ENCODE measurements at places on chromosomes 7 and 10.

- no peak for DNase-seq
Observed at GRCh38 chr10:102010961-102011360, 45.0 kb downstream of the ARMH3 start.

DNA sequence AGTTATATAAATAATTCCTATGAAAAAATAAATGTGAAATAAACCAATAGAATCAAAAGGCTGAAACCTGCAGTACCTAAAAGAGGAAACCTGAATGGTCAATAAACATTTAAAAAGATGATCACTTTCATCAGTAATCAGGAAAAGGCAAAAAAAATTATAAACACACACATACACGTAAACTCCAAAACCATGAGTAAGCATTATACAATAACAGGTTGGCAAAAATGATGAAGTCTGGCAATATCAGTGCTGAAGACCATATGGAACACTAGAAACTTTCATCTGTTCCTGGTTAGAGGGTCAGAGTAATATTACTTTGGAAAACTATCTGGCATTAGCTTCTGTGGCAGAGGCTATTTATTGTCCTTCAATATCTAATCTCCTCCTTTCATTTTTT lies 38.5 kb downstream of the PTF1A start:
- DNase-seq: no peak

DNA sequence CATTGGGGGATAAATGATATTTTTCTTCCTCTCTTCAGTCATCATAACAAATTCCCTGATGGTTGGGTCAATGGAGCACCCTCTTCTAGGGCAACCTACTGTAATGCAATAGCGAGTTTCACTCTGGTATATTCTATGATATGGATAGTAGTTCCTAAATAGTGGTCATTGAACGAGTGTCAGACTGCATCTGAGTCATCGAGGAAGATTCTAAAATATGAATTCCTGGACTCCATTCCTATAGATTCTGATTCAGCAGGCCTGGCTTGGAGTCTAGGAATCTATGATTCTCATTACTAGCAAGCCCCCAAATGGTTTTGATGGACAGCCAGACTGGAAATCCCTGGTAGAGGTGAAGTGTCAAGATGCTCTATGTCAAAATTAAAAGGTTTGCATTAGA lies 254.5 kb downstream of the BUB3 start:
- DNase-seq: no peak

DNA sequence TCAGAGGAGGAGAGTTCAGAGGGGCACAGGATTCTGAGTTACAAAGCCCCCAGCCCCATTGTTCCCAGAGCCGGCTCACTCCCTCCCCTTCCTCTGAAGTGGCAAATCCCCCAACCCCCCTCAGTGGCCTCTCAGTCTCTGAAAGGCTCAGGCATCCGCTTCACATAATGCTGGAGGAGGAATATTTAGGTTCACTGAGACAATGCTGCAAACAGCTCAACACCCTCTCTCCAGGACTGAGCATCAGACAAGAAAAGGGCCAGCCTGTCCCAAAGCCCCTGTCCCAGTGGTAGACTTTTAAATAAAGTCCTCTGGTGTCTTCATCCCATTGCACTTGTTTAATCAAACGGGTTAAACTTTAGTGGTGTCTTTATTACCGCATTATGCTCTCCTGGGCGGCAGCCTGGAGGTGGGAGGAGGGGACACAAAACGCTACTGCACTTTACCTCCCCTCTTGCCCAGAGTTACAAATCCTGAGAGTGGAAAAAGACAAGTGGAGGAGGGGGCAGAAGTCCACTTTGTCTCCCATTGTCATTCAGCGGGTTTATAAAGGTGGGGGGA lies 257.9 kb downstream of the FGFR2 start:
- DNase-seq: no peak

DNA sequence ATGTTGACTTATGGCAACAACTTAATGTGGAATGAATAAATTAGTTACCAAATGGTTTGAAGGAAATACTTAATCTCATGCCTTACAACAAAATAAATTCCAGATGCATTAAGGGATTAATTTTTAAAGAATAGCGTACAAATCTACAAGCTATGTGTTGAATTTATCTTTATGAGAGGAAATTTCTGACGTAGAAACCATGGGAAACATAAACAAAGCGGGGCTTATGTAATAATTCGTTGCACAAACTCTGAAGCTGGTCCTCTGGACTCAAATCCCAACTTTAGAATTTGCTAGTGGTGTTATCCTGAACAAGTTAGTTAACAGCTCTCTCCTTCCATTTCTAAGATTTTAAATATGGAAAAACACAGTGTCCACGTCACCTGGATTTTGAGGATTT lies 137.4 kb upstream of the CALCR start:
- DNase-seq: no peak

Data from NCI-H2081 treated with DMSO at 0.1 percent for 48 hours (cell line).